ENCODE measurements at places on chromosomes 2 and 18.

DNA sequence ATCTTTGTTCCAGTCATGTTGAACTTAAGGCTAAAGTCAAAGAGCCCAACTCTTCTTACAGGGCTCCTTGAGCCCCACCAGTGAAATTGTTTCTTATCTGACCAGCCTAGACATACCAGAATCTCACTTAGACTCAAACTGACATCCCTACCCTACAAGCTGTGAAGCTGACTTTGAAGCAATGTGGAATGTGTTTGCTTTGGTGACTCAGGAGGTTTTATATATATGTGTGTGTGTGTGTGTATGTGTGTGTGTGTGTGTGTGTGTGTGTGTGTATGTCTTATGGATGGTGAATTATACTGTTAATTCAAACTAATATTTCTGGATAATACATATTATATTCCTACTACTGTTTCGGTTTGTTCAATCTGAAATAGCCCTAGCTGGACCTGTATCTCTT, 67.3 kb downstream of the CAMKMT start:
- DNase-seq = no peak

GRCh38 chr2:101788995-101789970, 91.8 kb downstream of the MAP4K4 start:
- no peak for DNase-seq

DNA sequence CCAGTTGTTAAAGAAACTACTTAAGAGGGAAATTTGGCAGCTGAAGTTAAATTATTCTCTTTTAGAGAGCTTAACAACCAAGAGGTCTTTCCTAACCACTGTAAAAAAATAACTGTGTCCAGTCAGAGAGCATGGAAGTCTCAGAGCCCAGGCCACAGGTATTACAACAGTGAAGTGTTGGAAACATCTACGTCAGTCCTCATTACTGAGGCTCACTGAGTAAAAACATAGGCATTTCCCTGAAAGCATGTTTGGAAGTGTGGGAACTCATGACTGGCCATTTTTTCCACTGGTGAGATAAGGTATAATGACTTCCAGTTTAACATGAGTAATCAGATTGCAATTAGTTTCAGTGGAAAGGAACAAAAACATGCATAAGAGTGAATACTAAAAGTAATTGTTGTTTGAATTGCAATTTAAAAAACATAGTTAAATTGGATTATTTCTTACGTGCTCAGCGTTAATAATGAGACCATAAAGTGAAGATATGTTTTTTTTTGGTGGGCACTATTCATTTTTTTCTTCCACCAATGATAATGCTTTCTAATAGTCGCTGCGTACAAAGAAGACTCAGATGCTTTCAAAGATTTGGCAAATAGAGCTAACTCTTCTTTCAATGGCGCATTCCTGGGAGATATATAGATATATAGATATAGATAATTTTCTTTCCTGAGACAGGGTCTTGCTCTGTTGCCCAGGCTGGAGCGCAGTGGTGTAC, 60.8 kb downstream of the EFEMP1 start:
- no peak for DNase-seq

DNA sequence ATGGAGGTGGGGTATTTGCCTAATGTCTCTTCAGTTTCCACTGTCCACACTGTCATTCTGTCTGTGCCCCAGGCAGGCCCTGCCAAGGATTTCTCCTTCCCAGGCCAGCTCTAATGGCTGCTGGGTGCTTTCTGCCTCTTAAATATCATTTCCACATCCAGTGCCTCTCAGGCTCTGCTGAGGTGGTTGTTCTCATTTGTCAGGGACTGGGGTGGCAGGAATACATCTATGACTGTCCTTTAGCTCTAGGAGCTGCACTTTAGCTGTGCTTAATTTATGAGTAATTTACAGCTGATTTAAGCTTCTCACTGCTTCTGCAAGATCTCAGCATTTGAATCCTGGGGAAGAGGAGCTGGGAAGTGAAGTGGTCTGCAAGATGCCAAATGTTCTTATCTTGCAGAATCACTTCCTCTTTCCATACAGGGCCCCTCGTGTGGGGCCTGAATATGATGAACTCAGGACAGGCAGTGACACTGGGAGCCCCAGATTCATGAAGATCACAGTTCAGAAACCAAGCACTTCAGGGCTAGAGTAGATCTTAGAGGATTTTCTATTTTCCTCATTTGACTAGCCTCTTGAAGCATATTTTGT, 150.2 kb downstream of the FSHR start:
- no peak for DNase-seq

GRCh38 chr2:228675091-228675490, 493.6 kb upstream of the SPHKAP start:
- no peak for DNase-seq

DNA sequence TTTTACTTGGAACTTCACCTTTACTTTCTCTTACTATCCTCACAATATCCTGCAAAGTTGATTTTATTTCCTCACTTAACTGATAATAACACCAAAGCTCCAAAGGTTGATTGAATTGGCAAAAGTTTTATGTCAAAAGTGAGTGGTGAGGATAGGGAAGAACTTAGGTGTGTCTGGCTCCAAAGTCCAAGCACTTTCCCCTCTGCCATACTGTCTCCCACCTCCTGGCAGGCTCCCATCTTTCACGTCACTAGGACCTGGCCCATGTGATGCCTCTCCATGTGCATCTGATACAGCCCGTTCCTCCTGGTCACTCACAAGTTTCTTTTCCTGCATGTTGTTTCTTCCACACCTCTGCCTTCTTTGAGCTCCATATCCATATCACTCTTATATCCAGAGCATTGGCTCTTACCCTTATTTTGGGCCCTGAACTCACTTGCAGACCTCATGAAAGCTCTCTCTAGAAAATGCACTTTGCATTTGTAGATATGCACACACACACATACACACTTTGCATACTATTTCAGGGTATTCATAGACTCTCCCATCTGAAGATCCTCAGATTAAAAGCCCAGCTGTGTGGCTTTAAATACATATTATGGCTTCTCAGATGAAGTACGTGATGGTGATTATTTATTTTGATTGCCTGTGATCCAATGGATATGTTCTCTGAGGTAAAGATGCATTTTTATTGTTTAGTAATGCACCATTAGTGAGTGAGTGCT, 12.3 kb downstream of the MEP1B start:
- no peak for DNase-seq
